ENCODE measurements at places on chromosomes 16 and 17. TPM values are rescaled to one million over a fixed set of nuclear protein-coding genes. Genes with fewer than 3 reads are reported as not detected.

Gene SCRN2
- total RNA-seq, result 24.9 TPM

Gene FBXO39
- 1.6 TPM for total RNA-seq

Gene PRDM7
- not detected for total RNA-seq

Gene CALB2
- total RNA-seq, result not detected

Gene NEUROD2
- not detected for total RNA-seq

Gene TAC4
- total RNA-seq, result not detected

Gene IL32
- 3,664 TPM for total RNA-seq

Gene GLIS2
- total RNA-seq, result 0.64 TPM
